ENCODE measurements at places on chromosomes 5 and 9.

DNA sequence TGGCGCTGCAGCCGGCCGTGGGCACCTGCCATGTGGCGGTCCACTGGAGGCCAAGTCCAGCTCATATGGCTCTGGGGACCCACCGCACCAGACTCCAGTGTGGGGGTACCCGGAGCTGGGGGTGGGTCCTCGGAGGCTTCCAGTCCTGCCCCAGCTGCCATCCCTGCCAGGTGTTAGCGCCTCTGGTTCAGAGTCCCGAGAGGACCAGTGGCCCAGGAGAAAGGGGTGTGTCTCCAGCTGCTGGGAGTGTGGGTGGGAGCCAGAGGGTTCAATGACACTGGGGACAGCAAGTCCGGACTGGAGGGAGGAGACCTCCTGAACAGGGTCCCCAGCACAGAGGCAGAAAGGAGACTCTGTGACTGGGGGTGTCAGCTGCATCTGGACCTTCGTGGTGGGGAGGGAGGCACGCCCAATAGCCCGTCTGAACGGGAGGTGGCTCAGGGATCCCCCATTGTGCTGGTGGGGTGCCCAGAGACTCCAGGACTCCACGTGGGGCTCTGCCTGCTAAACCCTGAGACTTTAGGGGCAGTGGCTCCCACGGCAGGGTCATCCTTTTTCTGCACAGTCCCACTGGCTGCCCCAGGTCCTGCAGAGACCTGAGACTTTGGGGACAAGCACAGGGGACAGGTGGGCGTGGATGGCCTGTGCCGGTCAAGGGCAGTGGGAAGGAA is 2.4 kb upstream of the AHRR start:
- no peak for DNase-seq

DNA sequence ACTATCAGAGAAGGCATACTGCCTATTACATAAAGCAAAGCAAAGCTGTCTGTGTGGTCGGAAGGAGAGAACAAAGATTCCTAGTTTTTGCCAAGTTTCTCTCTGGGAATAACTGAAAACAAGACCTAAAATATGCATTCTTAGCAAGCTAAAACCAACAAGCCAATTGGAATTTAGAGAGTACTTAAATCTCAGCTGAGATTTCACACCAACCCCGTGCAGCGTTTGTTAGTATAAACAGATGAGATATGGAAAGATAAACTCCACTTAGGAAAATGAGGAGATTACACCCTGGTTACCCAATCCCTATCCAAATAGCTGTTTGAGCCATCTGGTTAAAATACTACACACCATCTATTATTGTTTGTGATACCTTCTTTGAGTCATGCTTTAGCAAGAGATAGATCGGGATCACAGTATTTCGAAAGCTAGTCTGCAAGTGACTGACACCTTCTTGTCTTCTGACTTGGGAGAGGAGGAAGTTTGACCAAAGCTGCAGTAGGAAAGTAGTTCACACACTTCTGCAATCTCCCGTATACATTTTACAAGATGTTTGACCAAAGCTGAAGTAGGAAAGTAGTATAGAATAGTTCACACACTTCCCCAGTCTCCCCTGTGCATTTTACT is 18.2 kb downstream of the FAF2 start:
- DNase-seq: no peak

- DNase-seq: no peak
Observed at GRCh38 chr9:133784731-133785561, 46.8 kb upstream of the SARDH start.

- DNase-seq: no peak
Observed at GRCh38 chr9:13467157-13467556, 187.7 kb upstream of the MPDZ start.

DNA sequence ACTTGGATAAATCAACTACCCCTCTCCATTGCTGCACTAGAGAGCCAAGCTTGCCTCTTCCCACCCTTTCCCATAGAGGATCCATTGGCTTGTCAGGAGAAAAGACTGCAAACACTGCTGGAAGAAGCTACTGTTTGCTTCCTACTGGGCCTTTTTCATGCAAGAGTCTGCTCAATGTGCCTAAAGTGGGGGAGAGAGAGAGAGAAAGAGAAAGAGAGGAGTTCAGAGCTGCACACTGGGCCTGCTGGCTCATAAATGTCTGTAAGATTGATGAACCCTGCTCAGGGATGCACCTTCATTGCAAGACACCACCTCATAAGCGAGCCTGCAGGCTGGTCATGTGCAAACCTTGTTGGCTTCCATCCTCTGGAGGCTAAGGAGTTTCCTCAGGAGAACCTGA is 269.4 kb downstream of the ZNF608 start:
- no peak for DNase-seq

DNA sequence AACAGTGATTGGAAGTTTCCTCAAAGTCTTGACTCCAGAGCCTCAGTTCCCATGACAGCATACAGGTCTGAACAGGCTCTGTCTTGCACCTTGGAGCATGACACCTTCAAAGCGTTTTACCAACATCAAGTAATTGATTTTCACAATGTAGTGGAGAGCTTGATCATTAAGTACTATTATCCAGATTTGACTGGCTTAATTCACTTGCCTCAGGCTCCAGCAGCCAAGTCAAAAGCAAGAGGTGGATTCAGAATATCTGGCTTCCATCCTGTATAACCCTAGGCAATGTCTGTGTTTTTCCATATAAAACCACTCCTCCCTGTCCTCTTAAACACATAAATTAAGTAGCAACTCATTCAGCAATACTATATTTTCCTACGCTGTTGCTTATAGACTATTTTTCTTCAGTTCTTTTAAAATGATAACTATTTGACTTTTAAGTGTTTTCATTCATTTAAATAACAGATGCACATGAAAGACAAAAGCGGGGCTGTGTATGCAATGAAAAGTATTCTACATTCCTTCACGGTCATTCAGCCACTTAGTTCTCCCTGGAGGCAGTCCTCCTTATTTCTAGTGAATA is 150.8 kb upstream of the RANBP3L start:
- DNase-seq: no peak

GRCh38 chr9:35257986-35258659 is 96.3 kb downstream of the UNC13B start:
- DNase-seq: no peak

DNA sequence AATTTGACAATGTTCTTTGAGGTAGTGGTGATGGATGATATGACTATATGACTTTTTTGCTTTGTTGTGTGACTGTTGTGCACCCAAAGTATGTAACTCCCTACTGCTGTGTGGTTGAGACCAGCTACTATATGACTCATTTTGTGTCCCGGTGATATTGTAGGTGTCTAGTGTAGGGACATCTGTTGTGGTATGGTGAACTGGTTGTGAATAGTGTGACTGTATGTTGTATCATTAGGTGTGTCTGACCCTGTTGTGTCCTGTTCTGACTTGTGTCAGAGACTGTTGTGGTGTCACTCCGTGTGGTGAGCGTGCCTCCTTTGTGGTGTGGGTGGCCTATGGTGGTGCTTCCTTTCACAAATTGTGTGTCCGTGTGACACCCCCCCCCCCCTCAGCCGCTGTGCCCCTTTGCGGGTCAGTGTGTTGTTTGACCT is 11.2 kb upstream of the CXXC5 start:
- no peak for DNase-seq

- no peak for DNase-seq
Observed at GRCh38 chr5:133367071-133367786, 245.1 kb downstream of the FSTL4 start.

DNA sequence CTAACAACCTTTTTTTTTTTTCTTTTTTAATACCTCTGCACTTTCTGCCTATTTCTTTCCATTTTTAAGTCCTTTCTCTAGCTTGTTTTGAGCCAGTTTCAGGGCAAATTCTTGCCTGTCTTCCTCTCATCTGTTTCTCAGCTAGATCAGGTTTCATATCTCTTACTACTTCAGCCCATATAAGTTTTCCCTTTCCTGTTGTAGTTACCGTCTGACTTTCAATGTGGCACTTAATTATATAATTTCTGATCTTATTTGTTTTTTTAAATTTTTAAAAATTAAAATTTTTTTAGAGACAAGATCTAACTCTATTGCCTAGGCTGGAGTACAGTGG is 104.7 kb upstream of the ELL2 start:
- DNase-seq: no peak

DNA sequence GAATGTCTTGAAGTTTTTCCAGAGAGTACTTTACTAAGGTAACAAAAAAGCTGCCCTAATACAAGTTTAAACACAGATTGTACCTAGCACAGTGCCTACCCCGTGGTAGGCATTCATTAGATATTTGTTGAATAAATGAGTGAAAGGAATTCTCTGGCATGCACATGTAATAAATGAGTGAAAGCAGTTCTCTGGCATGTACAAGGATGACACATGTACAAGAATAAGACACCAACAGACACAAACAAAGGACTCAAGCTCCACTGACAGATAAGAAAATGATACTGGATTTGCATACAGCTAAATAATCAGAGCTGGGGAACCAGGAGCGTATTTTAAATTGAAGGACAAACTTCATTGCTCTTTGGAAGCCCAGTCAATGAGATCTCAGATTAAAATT is 535.8 kb downstream of the EFNA5 start:
- DNase-seq: no peak

DNA sequence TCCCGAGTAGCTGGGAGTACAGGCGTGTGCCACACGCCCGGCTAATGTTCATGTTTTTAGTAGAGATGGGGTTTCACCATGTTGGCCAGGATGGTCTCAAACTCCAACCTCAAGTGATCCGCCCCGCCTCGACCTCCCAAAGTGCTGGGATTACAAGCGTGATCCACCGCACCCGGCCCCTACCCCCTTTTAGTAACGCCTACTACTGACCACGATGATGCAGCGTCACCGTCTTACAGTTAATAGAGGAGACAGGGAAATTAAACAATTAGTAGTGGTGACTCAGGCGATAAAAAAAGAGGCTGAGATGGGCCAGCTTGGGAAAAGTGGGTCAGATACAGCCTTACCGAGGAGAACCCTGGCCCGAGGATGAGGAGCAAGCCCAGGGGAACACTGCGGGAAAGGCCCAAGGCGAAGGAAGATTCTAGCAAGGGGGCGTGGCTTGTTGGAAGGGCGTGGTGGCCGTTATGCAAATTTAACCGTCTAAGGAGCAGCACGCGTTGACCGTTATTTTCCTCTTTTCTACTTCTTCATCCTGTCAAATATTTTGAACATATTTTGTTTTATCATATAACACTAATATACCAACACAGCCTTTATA is 1.6 kb upstream of the SETX start:
- no peak for DNase-seq

- DNase-seq: no peak
Observed at GRCh38 chr5:132456987-132457361, 33.6 kb downstream of the IRF1 start.

GRCh38 chr5:100634937-100635534 is 99.9 kb downstream of the FAM174A start:
- no peak for DNase-seq

- no peak for DNase-seq
Observed at GRCh38 chr9:112311497-112311896, 21.9 kb downstream of the PTBP3 start.

DNA sequence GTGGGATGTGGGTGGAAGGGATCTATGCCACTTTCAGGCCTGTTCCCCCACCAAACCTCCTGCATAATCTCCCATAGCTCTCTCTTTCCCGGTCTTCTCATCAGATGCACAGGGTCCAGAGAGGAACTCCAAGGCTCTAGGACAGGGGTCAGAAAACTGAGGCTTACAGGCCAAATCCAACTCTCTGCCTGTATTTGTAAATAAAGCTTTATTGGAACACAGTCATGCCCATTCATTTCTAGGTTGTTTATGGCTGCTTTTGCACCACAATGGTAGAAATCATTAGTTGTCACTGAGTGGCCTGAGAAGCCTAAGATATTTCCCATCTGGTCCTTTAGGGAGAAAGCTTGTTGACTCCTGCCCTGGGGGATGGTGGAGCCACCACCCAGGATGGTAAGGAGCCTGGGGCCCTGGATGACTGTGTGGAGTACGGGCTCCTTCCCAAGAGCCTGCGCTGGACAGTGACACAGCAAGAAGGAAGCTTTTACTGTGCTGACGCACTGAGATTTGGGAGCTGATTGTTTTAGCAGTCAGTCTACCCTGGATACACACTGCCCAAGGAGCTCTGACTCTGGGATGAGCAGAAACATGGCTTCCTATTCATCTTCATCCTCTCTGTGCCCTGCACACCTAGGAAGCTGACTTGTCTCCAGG is 64.0 kb upstream of the RAPGEF1 start:
- no peak for DNase-seq

- DNase-seq: no peak
Observed at GRCh38 chr9:114954956-114955582, 24.7 kb upstream of the TNFSF8 start.

DNA sequence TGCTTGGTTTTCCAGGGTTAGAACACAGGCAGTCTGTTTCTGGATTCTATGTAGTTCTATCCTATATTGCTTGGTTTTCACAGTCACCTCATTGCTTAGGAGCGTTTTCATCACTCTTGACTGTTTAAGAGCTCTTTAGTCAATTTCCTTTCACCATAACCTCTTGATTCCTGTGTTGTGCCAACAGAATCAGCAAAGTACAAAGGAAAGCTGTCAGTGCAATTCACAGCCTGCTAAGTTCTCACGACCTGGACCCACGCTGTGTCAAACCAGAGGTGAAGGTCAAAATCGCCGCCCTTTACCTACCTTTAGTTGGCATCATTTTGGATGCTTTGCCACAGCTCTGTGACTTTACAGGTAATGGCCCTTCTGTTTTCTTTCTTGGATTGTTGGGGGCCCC is 199.9 kb downstream of the DOCK8 start:
- DNase-seq: no peak

GRCh38 chr5:155689406-155689805 is 637.6 kb upstream of the SGCD start:
- no peak for DNase-seq

DNA sequence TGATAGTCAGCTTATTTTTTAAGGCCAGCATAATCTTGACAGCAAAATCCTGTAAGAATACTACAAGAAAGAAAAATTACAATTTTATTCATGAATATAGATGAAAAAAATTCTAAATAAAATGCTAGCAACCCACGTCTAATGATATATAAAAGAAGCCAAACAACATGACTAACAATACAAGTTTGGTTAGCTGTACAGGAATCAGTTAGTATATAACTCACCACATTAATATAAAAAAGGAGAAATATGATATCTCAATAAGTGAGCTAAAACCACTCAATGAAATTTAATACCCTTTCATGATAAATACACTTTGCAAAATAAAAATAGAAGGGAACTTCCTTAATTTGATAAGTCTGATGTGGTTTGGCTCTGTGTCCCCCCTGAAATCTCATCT is 139.7 kb upstream of the MAN2A1 start:
- no peak for DNase-seq

GRCh38 chr9:134633362-134634142 is 8.1 kb upstream of the COL5A1 start:
- no peak for DNase-seq

GRCh38 chr9:90147426-90147825 is 495.2 kb downstream of the DIRAS2 start:
- no peak for DNase-seq

DNA sequence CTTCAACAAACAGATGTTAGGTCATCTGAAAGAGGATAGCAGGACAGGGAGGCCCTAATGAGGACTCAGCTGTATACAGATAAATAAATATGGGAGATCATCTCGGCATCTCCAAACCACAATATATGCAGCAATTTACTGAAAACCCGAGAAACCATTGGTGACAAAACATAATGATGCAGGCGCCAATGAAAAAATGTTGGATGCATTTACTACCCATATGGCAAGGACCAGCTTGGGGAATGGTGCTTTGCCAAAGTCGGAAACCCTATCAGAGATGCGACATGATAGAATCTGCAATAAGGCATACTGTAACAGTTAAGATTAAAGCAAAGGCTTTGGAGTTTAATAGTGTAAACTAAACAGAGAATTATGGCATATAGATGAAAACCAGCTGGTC is 92.0 kb downstream of the SNCAIP start:
- DNase-seq: no peak

GRCh38 chr9:118652912-118653311 is 716.3 kb downstream of the BRINP1 start:
- DNase-seq: no peak

GRCh38 chr9:32468740-32469139 is 57.3 kb downstream of the RIGI start:
- no peak for DNase-seq

Data from NCI-H187 treated with DMSO at 0.1 percent for 48 hours (cell line).